Occipital lobe (tissue), 3 donors: ENCODE measurements at places on chromosomes 6 and 20. TPM values are rescaled to one million over a fixed set of nuclear protein-coding genes. Genes with fewer than 3 reads are reported as not detected.

Gene TMX4
- 46.8 TPM for total RNA-seq

DNA sequence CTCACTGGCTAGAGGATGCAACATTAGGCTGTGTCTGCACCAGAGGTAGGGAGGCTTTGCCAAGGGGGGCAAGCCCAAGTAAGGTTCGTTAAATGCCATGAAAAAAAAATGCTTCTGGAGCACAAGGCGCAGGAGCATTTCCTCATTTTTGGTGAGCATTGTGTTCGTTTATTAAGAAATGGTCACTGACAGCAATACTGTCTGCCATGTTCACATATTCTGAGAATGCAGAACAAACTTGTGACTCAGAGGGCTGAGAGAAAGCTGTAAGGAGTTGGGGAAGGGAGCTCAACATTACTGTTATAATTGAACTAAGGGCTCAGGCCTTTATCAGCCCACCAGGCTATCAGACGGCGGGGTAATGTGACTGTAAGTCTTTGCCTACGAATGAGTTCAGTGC is 465.4 kb upstream of the BTBD3 start:
- no peak for DNase-seq

GRCh38 chr6:126650931-126651330 is 311.0 kb downstream of the CENPW start:
- DNase-seq, result no peak

DNA sequence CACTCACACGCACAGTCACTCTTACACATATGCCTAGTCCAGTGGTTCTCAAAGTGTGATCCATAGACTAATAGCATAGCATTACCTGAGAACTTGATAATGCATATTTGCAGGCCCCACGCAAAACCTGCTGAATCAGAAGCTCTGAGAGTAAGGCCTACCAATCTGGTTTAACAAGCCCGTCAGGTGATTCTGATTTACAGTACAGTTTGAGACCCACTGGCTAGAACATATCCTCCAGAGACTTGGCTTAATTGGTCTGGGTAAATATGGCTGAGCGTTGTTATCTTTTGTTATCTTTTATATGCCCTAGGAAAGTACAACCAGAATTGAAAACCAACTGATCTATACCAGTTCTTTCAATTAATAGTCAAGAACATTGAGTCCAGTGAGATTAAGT is 9.6 kb downstream of the TSPYL4 start:
- DNase-seq, result no peak

DNA sequence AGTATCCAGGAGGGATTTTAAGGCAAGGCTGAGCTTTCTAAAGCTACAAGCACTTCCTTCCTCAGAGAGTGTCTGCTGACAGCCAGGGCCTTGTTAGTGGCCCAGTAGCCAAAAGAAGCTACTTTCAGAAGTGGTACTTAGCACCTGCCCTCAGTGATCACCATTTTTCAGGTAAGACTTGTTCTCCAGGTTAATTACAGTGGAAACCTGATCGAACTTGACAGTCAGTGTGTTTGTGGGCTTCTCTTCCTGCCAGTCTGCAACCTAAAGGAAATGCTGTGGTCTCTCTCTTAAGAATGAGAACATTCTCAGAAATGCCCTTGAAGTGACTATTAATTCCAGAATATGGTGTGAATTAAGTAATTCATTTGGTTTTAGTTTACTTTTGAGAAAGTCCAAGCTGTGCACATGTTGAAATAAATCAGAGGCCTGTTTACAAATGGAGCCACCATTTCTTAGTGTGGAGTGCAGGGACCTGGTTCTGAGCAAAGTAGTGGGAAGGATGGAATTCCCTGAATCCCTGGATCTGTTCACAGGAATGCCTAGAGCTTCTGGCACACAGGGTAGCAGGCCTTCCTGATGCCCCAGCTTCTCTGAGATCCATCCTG is 185.3 kb upstream of the AGPAT4 start:
- DNase-seq, result no peak

DNA sequence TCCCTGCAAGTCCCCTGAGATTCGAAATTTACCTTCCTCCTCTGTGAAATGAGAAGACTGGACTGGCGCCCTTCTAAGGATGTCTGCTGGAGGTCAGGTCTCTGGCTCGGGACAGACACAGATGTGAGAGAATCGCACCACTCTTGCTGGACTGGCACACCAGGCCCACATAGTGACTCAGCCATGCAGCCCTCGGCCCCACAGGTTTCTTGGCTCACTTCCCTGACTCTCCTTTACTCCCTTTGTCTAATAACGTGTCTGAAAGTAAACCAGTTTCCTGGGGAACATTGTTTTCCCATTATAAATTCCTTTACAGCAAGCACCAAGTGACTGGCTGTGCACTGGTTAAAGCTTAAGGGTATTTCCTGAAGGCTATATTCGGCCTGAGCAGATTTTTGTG is 106.7 kb upstream of the PLEKHG1 start:
- DNase-seq, result no peak
